ENCODE measurements at places on chromosomes 7 and 10.

- no peaks in the 10 kb centered on the region for H3K36me3 ChIP-seq
- no peak overlapping the region for H3K4me3 ChIP-seq
- no peaks in the 10 kb centered on the region for H3K4me1 ChIP-seq
- no peak overlapping the region for H3K27ac ChIP-seq
- no peaks in the 10 kb centered on the region for H3K27me3 ChIP-seq
- DNase-seq: no peak
These were observed 37.1 kb downstream of the MAD1L1 start for GRCh38 chr7:2195400-2196246.

- no peak overlapping the region for H3K27ac ChIP-seq
- DNase-seq: no peak
- no peak overlapping the region for H3K4me3 ChIP-seq
- H3K27me3 ChIP-seq: no peaks in the 10 kb centered on the region
- H3K36me3 ChIP-seq: no peaks in the 10 kb centered on the region
These were observed 117.6 kb downstream of the TCERG1L start for GRCh38 chr10:131193923-131194322.

DNA sequence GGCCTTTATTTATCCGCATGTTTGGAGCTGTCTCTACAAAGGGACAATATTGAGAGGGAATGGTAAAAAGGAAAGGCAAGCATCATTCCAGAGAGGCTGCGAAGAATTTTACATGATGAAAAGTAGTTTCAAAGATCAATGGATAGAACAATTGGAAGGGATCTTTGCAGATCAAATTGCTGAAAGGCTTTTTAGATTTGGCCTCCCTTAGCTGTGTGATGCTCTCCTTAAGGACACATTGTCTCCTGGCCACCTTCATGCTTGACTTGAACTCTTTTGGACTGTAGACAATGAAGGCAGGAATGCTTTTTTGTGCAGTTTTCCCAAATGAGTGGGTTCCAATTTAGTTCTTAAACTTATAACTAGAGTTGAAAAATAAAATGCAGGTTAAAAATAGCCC, 344.7 kb downstream of the ARL4A start:
- H3K27me3 ChIP-seq: no peaks in the 10 kb centered on the region
- DNase-seq: no peak

DNA sequence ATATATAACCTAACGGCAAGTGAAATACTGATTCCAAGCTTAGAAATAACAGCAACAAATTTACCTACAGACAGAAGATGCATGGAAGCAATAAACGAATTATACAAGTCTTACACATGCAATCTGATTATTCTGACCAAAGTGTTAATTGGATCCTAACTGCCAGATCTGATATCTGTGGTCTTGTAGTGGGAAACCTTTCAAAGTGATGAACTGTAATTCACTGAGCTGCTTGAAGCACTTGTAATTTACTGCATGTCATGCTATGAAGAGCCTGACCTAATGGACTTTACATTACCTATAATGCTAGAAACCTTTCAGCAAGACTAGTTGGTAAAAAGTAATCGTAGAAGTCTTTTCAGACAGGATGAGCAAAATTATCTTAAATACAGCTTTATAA, 205.6 kb downstream of the FOXP2 start:
- H3K27me3 ChIP-seq: no peaks in the 10 kb centered on the region
- no peaks in the 10 kb centered on the region for H3K36me3 ChIP-seq
- no peak overlapping the region for H3K4me3 ChIP-seq
- no peaks in the 10 kb centered on the region for H3K4me1 ChIP-seq
- no peak overlapping the region for H3K27ac ChIP-seq

- H3K27me3 ChIP-seq: no peaks in the 10 kb centered on the region
- peaks cover 90% of the 10 kb centered on the region for H3K36me3 ChIP-seq
- H3K4me3 ChIP-seq: no peak overlapping the region
- H3K4me1 ChIP-seq: no peaks in the 10 kb centered on the region
These were observed 11.3 kb upstream of the TAS2R3 start for GRCh38 chr7:141752634-141753033.

- no peaks in the 10 kb centered on the region for H3K27me3 ChIP-seq
- DNase-seq: no peak
- no peak overlapping the region for H3K4me3 ChIP-seq
- H3K27ac ChIP-seq: no peak overlapping the region
- H3K36me3 ChIP-seq: no peaks in the 10 kb centered on the region
These were observed 44.3 kb upstream of the ARL4A start for GRCh38 chr7:12643001-12643643.

DNA sequence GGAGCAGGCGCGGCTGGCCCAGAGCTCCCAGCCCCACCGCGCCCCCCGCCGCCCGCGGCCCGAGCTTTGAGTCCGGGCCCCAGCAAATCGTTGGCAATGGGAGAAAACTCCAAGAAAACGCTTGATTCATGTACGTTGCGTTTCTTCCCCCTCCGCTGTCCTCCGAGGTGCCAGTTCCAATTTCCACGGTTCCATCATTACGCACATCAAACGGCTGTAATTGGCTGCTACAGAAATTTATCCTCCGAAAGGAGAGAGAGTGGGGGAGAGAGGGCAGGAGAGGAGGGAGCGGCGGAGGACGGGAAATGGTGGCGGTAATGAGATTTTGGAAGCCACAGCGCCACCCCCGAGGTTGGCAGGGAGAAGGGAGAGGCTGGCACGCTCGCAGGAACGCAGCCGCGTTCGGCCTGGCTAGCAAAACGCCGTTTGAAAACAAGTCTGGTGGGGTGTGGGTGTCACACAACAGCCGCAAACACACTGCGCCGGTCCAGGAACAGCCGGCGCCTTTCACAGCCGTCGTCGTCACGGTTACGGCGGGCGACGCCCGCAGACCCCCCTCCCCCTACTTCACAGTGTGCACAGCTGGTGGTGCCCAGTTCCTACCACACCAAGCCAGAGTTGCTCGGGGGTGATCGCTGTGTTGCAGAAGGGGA, 57.5 kb downstream of the UNCX start:
- peak overlapping the region; percentile 53 for H3K4me3 ChIP-seq
- no peaks in the 10 kb centered on the region for H3K36me3 ChIP-seq
- no peak overlapping the region for H3K27ac ChIP-seq
- H3K4me1 ChIP-seq: no peaks in the 10 kb centered on the region

GRCh38 chr10:59126991-59127390, 49.5 kb upstream of the PHYHIPL start:
- H3K4me3 ChIP-seq: no peak overlapping the region
- H3K36me3 ChIP-seq: no peaks in the 10 kb centered on the region
- H3K27me3 ChIP-seq: no peaks in the 10 kb centered on the region
- H3K27ac ChIP-seq: no peak overlapping the region

- H3K36me3 ChIP-seq: peaks cover 7% of the 10 kb centered on the region
- peaks cover 77% of the 10 kb centered on the region for H3K4me1 ChIP-seq
- no peaks in the 10 kb centered on the region for H3K27me3 ChIP-seq
- peak overlapping the region; percentile 39 for H3K4me3 ChIP-seq
- DNase-seq: peak; percentile 43
These were observed 191.5 kb downstream of the CELF2 start for GRCh38 chr10:11208908-11209829.

DNA sequence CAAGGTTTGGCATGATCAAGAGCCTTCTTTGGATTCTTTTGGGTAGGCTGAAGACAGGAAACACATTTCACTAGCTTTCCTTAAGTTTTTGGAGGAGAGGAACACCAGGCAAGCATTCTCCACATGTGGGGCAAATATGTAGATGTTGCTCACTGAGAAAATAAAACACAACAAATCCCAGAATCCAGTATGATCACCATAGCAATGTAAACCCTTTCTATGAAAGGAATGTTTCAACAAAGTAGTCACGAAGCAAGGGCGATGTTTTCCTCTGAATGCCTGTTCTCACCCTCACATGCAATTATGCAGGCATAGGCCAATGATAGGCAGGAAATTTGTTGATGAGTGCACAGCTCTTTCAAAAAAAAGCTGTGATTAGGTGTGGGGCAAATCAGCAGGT, 20.5 kb upstream of the CEP41 start:
- H3K4me1 ChIP-seq: peaks cover 4% of the 10 kb centered on the region
- H3K27ac ChIP-seq: no peak overlapping the region
- H3K27me3 ChIP-seq: no peaks in the 10 kb centered on the region
- no peak overlapping the region for H3K4me3 ChIP-seq
- no peak for DNase-seq

GRCh38 chr10:77825965-77826364, 100.6 kb downstream of the DLG5 start:
- H3K4me3 ChIP-seq: no peak overlapping the region
- H3K27ac ChIP-seq: no peak overlapping the region

DNA sequence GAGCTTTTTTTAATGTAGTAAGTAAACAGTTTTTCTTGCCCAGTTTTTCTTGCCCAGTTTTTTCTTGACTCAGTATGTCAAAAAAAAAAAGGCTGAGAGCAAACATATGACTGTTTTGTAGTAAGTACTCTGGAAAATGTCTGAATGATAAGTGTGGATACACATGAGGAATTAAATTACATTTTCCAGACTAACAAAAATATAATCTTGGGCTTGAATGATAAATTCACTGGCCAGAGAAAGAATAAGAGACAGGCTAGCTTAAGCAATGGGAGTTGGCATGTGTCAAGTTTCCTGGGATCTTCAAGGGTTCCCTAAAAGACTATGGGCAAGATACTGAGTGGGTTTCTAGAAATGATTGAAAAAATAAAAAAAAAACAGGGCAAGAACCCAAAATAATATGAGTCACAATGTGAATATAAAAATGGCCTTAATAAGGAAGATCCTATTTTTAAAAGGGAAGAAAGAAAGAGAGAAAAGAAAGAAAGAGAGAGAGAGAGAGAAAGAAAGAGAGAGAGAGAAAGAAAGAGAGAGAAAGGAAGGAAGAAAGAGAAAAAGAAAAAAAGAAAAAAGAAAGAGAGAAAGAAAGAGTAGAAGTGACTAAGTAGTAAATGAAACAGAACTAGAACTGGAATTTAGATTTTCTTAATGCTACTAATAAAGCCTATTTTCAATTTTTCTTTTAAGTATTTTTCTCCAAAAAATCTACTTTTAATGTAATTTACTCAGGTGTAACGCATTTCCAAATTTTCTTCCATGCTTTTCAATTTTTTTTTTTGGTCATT, 60.2 kb downstream of the TFPI2 start:
- H3K4me3 ChIP-seq: no peak overlapping the region
- H3K27ac ChIP-seq: no peak overlapping the region
- no peaks in the 10 kb centered on the region for H3K36me3 ChIP-seq
- no peaks in the 10 kb centered on the region for H3K27me3 ChIP-seq
- H3K4me1 ChIP-seq: no peaks in the 10 kb centered on the region

DNA sequence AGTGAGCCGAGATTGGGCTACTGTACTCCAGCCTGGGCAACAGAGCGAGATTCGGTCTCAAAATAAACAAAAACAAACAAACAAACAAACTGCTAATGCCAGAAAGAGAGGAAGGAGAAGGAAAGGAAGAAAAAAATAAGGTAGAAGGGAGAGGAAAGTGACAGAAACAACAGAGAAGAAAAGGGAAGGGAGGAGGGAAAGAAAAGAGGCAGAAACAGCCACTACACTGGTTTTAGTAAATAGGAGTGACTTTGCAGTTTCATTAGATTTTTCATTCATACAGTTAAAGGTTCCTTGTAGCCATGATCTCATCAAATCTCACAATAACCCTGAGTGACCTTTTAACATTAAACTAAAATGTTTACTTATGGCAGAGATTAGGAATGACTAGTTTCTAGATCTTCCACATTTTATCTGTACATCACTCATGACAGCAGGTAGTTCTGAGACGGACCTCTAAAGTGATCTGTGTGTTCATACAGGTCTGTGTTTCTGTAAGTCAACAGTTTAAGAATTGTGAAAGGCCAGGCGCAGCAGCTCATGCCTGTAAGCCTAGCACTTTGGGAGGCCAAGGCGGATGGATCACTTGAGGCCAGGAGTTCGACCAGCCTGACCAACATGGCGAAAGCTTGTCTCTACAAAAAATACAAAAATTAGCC, 191.3 kb upstream of the KLF14 start:
- H3K4me1 ChIP-seq: peaks cover 29% of the 10 kb centered on the region
- H3K4me3 ChIP-seq: no peak overlapping the region
- peak overlapping the region; percentile 59 for H3K27ac ChIP-seq
- H3K27me3 ChIP-seq: no peaks in the 10 kb centered on the region
- H3K36me3 ChIP-seq: no peaks in the 10 kb centered on the region

DNA sequence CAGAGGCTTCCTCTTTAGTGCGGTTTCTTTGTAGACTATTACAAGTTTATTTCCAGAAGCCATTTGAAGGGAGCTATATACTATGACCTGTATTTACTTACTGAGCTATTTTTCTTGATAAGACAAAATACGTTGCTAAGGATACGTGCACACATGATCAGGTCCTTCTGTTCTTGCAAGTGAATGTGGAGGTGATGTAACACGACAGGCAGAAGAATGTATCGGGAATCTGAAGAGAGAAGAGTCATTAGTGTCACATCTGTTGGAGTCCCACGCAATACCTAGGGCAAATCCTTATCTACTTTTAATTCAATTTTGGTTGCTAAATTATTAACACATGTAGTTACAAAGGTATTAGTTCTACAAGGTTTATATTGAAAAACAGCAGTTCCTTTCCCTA, 284.6 kb upstream of the IMMP2L start:
- H3K36me3 ChIP-seq: no peaks in the 10 kb centered on the region
- no peak overlapping the region for H3K4me3 ChIP-seq
- no peaks in the 10 kb centered on the region for H3K4me1 ChIP-seq
- no peak overlapping the region for H3K27ac ChIP-seq
- DNase-seq: no peak

GRCh38 chr7:95255691-95256090, 68.6 kb downstream of the PON1 start:
- H3K4me3 ChIP-seq: no peak overlapping the region
- H3K4me1 ChIP-seq: no peaks in the 10 kb centered on the region
- no peak for DNase-seq
- H3K27me3 ChIP-seq: no peaks in the 10 kb centered on the region

DNA sequence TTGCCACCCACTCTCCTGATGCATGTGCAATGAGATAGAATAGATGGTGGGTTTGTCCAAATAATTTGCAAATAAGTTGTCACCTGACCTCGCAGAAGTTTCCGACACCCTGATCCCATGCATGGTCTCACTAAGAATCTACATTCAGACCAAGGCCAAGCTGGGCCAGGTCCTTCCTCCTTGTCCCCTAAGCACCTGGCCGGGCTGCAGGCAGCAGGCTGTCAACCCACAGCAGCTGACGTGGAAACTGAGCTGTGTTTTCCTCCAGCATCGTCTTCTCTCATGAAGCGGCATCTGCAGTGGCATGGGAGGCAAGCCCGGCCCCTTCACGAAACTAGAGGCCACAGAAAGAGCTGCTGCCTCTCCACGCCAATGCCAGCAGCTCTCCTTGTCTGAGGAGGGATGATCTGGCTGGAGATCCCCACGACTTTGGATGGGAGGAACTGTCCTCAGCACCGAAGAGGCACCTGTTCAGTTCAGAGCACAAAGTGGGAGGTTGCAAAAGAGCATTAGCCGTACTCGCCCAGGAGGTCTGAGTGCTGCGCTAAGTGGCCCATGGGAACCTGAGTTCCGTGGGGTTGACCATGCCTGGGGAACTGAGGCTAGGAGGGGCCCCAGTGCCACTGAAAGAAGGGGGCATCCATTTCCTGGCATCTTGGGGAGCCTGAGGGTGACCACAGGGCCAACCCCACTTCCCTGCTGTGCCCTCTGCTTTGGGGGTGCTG, 110.5 kb upstream of the INSIG1 start:
- no peak overlapping the region for H3K4me3 ChIP-seq
- no peaks in the 10 kb centered on the region for H3K4me1 ChIP-seq
- no peak overlapping the region for H3K27ac ChIP-seq
- no peaks in the 10 kb centered on the region for H3K27me3 ChIP-seq
- no peak for DNase-seq

- H3K4me3 ChIP-seq: no peak overlapping the region
- H3K27ac ChIP-seq: no peak overlapping the region
- H3K36me3 ChIP-seq: no peaks in the 10 kb centered on the region
- H3K4me1 ChIP-seq: no peaks in the 10 kb centered on the region
These were observed 6.8 kb upstream of the PARD3 start for GRCh38 chr10:34821587-34822585.

GRCh38 chr7:64277630-64278029, 36.1 kb upstream of the ZNF736 start:
- H3K4me1 ChIP-seq: no peaks in the 10 kb centered on the region
- H3K36me3 ChIP-seq: no peaks in the 10 kb centered on the region
- H3K4me3 ChIP-seq: no peak overlapping the region
- DNase-seq: no peak
- H3K27me3 ChIP-seq: no peaks in the 10 kb centered on the region
